NCI-H1930 (cell line): ENCODE measurements at places on chromosomes 3 and 15.

GRCh38 chr15:101158166-101159095, 93.4 kb downstream of the CHSY1 start:
- no peak for DNase-seq

GRCh38 chr3:115792206-115792955, 169.1 kb downstream of the GAP43 start:
- DNase-seq: no peak

- DNase-seq: no peak
Measured at GRCh38 chr3:126025862-126026261, 56.9 kb downstream of the ROPN1B start.

DNA sequence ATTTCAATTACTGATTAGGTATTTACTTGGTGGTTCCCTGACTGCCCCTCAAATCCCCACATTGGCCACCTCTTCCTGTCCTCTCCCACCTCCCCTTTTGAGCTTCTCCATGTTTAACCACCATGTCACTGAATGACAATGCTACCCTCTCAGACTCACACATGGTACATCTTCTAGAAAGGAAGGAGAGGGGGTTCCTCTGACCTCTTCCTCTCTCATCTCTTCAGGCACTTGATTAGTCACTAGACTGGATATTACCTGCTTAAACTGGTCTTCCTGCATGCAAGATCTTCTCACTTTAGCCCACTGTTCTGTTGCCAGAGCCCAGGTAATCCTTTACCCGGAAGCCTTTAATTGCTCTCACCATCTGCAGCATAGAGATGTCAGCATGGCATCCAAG, 64.9 kb downstream of the DIPK2A start:
- no peak for DNase-seq

GRCh38 chr15:94791510-94791909, 560.1 kb downstream of the MCTP2 start:
- no peak for DNase-seq

- no peak for DNase-seq
Measured at GRCh38 chr3:144652573-144652972, 681.0 kb downstream of the DIPK2A start.

- DNase-seq: no peak
Measured at GRCh38 chr3:14801668-14802380, 16.9 kb upstream of the FGD5 start.

GRCh38 chr15:25327686-25328085, 111.1 kb downstream of the UBE3A start:
- no peak for DNase-seq

GRCh38 chr3:47283591-47284364, 1.0 kb downstream of the KLHL18 start:
- DNase-seq: no peak

- peak; percentile 3 for DNase-seq
Measured at GRCh38 chr3:112979244-112979832, 4.4 kb upstream of the CD200R1 start.

GRCh38 chr3:46853441-46854415, 9.5 kb downstream of the MYL3 start:
- no peak for DNase-seq
